ENCODE measurements at places on chromosomes 7 and 10.
A peak's percentile ranks its signal among the peaks of the same experiment; 100 is the strongest.

- no peak for DNase-seq
Measured at GRCh38 chr7:1688542-1688941, 18.5 kb downstream of the ELFN1 start.

GRCh38 chr10:101354328-101355071, 535 bp downstream of the BTRC start:
- DNase-seq: peak; percentile 50

GRCh38 chr7:36763132-36763816, 39.0 kb upstream of the AOAH start:
- no peak for DNase-seq

- DNase-seq: no peak
Measured at GRCh38 chr7:151366166-151366879, 24.7 kb downstream of the NUB1 start.

GRCh38 chr10:132588301-132589013, 50.9 kb downstream of the INPP5A start:
- DNase-seq: peak; percentile 26

- no peak for DNase-seq
Measured at GRCh38 chr7:12722636-12723605, 35.5 kb downstream of the ARL4A start.

- DNase-seq: no peak
Measured at GRCh38 chr10:45229823-45230222, 85.6 kb downstream of the OR13A1 start.

DNA sequence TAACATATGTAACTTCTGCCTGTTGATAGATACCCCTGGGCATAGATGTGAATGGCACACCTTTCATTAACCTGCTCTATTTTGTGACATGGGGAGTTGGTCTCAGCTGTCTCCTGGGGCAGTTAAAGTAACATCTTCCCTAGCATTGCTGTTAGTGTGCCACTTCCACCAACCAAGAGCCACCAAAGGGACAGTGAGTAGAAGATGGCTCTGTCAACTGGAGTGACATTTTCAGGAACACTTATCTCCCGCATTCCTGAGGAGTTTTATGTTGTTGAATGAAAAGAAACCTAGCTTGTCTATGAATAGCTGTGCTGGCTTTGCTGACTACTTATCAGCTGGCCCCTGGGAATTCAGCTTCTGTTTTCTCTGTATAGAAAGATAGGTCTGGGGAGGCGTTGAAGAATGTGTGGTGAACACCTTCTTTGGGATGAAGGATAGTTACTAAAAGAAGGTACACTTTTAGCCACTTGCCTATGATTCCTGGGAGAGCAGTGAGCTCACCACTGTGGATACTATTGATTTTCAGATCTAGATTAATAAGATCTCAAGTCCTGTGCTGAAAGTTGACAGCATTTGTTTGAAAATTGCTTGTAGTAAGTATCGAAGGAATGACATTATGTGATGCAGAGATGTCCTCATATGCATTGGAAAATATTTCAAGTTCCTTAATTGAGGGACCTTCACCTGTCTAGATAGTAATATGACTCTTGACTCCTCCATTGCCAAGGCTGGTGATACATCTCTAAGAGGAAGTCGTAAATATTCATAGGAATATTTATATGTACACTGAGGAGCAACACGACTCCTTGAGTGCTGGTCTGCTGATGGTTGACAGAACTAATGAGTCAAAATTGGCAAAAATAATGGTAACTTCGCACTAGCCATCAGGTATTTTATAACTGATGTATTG, 7.6 kb downstream of the STARD3NL start:
- DNase-seq: no peak

DNA sequence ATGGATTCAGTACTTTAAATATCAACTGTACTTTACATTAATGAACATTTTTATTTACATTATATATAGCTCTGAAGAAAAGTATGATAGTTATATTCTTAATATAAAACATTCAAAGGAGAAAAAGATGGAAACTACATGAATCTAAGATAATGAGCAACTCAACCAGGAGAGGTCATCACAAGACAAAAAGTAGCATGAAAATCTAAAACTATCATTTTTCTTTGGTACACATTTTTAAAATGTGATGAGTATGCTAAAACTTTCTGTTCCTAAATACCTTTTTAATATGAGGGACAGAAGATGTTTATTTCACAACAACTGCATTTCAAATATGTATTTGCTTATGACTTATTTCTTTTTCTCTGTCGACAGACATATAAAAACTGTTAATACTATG, 2.4 kb downstream of the CNTNAP2 start:
- no peak for DNase-seq

DNA sequence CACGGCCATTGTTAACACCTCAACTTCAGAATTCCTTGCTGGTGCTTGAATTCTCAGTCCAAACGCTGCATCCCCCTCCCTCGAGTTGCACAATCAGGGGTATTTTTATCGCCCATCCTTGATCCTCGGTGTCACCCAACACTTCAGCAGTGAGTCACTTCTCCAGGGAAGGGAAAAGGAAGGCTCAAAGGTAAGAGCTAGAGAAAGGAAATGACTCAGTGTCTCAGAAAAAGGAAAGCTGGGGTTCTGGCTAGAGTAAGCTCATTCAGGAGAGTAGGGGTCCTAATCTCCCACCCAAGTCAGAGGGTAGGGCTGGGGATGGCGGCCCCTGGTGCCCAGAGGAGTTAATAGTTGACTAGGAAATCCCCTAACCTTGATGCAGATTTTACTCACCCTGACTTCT, 39.8 kb upstream of the TRIM8 start:
- DNase-seq: no peak

- DNase-seq: no peak
Measured at GRCh38 chr7:55036950-55037736, 18.3 kb downstream of the EGFR start.

- DNase-seq: no peak
Measured at GRCh38 chr10:110758898-110759297, 112.8 kb upstream of the PDCD4 start.

DNA sequence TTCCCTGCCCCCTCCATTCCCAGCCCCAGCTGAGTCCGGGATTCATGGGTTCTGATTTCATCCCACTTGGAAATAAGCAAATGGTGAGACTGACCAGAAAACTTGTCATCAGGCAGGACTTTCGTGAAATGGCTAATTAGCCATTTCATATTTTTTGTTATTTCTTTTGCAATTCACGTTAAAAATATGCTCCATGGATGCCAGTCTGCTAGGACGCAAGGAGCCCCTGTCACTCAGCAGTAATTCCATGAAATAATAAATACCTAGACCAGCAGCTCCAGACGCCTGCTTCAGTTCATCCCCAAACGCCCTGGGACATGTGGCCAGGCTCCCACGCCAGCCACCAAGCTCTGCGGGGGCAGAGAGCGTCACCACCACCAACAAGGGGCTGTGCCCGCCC, 111.0 kb downstream of the TRIL start:
- DNase-seq: no peak

DNA sequence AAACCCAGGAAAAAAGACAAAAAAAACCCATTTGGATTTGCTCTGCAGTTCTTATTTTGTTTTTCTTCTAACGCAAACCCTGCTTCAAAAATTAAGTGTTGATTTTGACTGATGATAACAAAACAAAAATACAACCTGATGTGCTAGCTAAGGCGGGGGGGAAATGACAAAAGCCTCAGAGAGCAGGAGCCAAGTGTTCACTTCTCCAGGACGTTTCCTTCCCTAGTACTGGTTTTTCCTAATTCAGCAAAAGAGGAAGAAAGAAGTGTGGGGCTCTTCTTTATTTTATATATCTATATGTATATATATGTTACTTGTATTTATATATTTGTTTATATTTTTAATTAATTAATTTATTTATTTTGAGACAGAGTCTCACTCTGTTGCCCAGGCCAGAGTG, 28.0 kb downstream of the SNX10 start:
- no peak for DNase-seq

- DNase-seq: no peak
Measured at GRCh38 chr10:112957640-112958092, 7.6 kb downstream of the TCF7L2 start.

GRCh38 chr7:36526863-36527548, 137.3 kb downstream of the ANLN start:
- no peak for DNase-seq

GRCh38 chr10:23051855-23052331, 43.5 kb upstream of the MSRB2 start:
- no peak for DNase-seq

DNA sequence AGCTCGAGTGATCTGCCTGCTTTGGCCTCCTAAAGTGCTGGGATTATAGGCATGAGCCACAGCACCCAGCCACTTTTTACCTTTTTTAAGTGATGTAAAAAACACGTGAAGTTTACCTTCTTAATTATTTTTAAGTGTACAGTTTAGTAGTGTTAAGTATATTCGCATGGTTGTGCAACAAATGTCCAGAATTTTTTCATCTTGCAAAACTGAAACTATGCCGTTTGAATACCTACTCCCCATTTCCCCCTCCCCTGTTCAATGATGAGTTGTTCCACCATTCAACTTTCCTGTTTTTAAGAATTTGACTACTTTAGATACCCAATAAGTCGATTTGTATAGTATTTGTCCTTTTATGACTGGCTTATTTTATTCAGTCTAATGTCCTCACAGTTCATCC, 10.9 kb downstream of the NRBF2 start:
- no peak for DNase-seq

GRCh38 chr7:104914421-104914820, 99.6 kb upstream of the KMT2E start:
- DNase-seq: no peak

DNA sequence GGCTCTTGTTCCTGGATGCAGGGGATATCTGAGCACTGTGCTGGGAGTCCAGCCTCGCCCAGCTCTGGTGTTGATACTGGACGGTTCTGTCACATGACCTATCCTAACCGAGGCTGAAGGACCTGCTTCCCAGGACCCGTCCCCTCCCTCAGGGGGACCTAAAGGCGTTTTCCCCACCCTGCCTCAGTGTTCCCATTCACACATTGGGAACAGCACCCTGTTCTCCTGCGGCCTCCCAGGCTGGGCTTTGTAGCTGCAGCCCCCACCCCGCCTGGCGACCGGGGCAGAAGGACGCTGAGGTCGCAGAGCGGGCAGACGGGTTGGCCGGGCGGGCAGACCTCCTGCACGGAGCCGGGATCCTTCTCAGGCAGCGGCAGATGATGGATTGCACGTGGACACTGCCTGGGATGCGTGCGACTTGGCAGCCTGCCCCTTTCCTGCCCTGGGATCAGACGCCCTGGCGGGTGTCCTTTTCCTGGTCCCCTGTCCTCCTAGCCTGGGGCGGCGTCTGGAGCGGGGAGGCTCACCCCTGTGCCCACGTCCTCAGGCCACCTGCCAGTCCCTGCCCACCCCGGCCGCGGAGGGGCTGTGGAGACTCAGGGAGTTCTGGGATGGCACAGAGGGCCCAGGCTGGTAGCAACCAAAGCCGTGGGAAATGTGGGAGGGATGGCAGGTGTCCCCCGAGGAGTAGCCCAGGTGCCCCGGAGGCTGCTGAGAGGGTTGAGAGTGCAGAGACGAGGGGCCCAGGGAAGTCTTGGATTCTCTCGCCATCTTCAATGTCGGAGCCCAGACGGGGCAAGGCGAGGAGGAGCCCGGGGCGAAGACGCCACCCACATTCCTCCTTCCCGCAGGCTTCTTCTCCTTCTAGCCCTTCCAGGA, 17.2 kb upstream of the PSMG3 start:
- DNase-seq: no peak

DNA sequence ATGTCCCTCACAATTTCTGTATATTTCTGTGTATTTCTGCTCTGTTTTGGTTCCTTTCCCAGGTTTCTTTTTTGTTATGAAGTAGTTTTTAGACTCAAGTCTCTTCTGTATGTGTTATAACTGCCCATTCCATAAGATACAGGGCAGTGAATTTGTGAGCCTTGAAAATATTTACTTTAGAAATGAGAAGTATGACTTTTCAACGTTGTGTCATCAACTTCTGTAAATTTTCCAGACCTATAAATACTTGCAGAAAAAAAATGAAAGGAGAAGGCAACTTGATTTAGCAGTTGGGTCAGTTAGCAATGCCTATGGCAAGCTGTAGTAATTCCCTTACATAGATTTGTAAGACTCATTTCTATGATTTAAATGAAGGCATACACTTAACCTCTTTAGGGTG, 11.5 kb downstream of the EGFR start:
- no peak for DNase-seq

DNA sequence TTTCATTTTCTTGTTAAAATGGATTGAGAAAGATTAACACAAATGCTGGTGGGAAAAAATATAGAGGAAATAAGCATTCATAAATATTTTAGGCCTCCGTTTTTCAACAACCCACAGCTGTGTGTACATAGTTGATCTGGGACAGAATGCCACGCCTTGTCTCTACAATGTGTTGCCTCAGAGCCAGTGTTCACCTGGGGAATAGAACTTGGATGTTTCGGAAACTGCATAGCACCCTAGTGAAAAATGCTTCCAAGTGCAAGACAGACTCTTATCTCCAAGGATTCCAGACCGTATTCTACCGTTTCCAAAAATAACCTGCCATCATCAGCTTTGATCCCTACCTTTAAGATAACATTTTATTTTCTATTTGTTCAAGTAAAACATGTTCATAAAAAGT, 260.9 kb downstream of the SDK1 start:
- DNase-seq: no peak

- DNase-seq: no peak
Measured at GRCh38 chr7:11436316-11436715, 395.7 kb downstream of the THSD7A start.

- DNase-seq: no peak
Measured at GRCh38 chr10:80410578-80411145, 2.3 kb downstream of the PRXL2A start.

GRCh38 chr7:2199528-2199927, 33.2 kb downstream of the MAD1L1 start:
- no peak for DNase-seq

- no peak for DNase-seq
Measured at GRCh38 chr10:75726522-75727483, 295.4 kb downstream of the LRMDA start.

DNA sequence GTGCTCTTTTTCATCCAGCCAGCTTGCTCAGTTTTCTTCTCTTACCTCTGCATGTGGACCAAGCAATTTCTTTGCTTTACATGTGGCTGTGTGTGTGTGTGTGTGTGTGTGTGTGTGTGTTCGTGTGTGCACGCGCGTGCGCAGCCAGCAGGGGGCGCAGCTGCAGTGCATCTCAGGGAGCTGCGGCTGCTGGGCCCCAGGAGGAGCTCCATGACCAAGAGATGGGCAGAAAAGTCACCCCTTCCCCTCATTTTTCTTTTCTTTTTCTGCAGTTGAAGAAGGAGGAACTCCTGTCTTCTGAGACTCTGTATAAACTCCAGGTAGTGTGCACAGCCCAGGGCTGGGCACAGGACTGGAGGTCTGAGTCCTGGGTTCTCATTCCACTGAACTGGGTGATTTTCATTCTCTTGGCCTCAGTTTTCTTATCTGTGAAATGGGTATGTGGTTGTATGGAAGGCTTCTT, 41.8 kb downstream of the BLNK start:
- DNase-seq: peak; percentile 80

- no peak for DNase-seq
Measured at GRCh38 chr10:124568848-124569622, 107.4 kb downstream of the LHPP start.

- no peak for DNase-seq
Measured at GRCh38 chr7:23107781-23108180, 2.2 kb downstream of the KLHL7 start.
